Body of pancreas (tissue), 4 donors: ENCODE measurements at places on chromosomes 6 and 20. TPM values are rescaled to one million over a fixed set of nuclear protein-coding genes. Genes with fewer than 3 reads are reported as not detected.

DNA sequence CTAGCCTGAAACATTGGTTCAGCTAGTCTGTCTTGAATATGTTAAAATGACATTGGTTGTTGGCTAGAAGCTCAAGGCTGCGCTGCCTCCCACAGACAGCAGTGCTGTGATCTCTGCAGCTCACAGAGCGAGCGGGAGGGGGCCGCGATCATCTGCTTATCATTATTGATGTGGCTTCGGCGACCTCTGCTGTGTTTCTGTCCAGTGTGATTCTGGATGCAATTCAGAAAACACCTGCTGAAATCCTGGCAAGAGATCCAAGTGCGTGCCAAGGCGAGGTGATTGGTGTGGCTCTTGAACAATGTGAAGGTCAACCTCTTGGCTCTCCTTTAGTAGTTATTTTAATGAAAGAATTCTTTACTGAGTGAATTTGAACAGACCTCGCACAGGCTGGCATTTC, 142.3 kb upstream of the SASH1 start:
- DNase-seq = peak; percentile 37

DNA sequence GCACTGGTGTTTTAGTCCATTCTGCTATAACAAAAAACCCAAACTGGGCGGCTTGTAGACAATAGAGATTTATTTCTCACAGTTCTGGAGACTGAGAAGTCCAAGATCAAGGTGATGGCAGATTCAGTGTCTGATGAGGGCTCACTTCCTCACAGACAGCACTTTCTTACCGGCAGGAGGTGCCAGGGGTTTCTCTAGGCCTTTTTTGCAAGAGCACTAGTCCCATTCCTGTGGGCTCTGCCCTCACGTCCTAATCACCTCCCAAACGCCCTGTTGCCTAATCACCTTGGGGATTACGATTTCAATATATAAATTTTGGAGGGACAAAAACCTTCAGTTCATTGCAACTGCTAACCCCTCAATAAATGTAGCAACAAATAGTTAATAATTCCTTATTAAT, 140.0 kb upstream of the SGK1 start:
- no peak for DNase-seq

- DNase-seq = no peak
These were observed 9.5 kb upstream of the TULP1 start for GRCh38 chr6:35522151-35522550.

The RPS6KA2 gene
- total RNA-seq = 24.4 TPM

GRCh38 chr6:157527471-157527907, 146.5 kb downstream of the ZDHHC14 start:
- no peak for DNase-seq

The STMND1 gene
- total RNA-seq = 0.26 TPM

The FAM83C gene
- total RNA-seq = not detected

The ARFGEF3 gene
- 13.5 TPM for total RNA-seq

DNA sequence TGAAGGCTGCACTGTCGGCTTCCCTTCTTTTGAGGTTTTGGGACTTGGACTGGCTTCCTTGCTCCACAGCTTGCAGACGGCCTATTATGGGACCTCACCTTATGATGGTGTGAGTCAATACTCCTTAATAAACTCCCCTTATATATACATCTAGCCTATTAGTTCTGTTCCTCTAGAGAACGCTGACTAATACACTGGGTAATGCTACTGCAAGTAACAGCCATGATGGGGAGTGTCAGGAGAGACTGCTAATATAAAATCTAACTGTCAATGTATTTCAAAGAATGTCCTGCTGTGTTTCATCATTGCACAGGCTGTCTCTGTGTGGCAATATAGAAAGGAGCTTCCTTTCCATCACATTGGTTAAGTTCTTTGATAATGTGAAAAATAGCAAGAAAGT, 57.7 kb upstream of the UST start:
- DNase-seq = no peak

GRCh38 chr20:44104798-44105517, 82.0 kb downstream of the JPH2 start:
- no peak for DNase-seq

DNA sequence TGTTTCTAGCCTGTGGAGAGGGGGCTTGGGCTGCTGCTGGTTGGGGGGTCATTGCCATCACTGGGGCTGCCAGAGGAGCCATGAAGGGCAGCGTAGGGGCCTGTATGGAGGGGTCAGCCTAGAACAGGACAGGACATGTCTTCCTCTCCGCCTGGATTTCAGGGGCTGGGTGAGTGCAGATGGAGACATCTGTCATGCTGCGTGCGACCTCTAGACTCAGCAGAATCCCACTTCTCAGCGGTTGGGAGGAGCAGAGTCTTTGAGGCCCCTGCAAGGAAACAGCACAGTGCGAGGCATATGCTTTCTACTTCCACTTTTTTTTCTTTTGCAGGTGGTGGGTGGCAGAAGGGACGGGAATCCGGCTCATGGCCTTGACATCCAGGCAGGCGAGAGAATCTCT, 67.9 kb downstream of the EZR start:
- no peak for DNase-seq

DNA sequence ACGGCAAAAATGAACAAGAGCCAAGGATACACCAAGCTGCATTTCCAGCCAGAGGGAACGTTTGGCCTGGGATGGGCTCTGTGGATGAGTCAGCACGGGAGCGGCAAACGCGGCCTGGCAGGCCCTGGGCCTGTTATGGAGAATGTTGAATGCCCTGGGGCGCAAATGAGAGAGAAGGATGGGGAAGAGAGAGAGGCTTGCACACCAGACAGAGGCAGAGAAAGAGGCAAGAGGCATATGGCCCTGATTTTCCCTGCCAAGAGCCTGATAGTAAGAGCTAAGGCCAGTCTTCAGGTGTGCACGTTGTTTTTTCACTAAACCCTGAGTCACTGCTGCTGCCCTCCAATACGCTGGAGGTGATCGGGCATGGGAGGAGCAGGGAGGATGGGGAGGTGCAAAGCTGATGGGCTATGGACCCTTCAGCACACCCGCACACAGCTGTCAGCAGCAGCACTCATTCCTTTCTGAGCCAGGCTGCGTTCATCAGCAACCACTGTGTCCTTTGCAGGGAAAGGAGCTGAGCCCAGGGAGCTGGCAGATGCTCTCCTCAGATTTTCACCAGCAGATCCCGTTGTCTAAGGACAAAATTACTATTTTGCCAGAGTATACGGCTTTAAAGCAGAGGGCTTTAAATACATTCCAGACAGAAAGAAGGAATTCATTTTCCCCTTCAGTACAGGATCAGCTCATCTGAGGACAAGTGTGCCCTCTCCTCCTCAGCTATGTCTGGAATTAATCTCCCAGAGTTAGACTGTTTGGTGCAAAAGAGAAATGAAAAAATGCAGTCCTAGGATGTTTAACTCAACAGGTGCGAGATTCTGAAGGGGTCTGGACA, 61.7 kb upstream of the SLC22A23 start:
- DNase-seq = no peak

The SLC16A10 gene
- total RNA-seq = 124 TPM

DNA sequence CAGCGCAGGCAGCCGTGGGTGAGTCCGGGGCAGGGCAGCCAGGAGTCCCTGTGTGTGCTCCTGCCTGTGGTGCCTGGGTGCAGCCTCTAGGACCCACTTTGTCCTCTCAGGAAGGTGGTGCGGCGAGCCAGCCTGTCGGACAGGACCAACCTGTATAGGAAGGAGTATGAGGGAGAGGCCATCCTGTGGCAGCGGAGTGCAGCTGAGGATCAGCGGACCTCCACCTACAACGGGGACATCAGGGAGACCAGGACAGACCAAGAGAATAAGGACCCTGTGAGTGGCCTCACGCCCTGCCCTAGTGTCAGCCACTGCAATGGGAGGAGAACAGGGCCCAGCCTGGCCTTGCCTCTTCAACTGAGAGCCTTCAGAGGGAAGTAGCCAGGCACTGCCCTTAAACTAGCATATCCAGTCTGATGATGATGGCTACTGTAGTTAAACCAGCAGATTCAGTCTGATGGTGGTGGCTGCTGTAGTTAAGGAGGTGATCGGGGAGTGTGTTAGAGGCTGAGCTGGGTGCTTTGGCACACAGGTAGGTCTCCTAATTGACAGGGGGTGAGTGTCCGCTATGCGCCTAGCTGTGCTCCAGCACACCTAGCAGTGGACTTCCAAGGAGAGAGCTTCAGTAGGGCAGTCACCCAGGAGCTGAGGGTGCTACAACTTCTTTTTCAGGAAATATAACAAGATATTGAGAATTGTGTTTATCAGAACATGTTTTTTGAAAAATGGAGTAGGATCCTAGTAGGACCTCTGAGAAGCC, 18.1 kb upstream of the FAM83D start:
- DNase-seq = no peak

The GRM1 gene
- under 0.01 TPM for total RNA-seq

The SNTA1 gene
- total RNA-seq = 19.8 TPM

- DNase-seq = peak; percentile 17
These were observed 135.0 kb upstream of the TNFAIP3 start for GRCh38 chr6:137731960-137732616.

The SEL1L2 gene
- total RNA-seq = not detected

DNA sequence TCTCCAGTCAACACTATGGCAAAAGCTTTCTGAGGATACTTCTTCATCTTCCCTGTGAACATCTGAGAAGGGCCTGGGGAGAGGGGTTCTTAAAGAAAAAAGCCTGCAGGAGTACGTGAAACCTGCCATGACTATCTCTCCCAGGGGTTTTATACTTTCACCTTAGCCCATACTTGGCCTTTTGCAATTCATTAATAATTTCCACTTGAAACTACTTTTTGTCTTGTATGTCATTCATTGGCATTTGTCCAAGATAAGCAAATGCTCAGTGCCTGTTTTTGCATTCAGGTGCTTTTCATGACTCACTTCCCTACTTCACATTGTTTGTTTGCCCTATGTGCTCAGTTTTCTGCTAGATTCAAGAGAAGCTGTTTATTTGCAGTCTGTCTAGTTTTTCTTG, 580.3 kb upstream of the GJE1 start:
- DNase-seq = no peak

DNA sequence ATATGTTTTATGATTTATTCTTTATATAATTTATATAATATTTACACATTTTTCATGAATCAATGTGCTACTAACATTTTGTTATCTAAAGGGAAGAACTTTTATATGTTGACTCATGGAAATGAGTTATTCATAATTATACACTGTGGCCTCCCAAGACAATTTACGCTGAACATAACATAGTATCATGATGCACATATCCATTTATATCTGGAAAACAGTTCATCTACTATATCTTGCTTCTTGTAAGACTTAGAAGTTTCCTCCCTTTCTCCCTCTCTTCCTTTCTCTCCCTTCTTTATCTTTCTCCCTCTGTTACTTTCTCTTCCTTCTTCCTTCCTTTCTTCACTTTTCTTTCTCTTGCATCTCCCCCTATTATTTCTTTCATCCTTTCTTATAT, 1.1 kb upstream of the EYS start:
- no peak for DNase-seq
